ENCODE measurements at places on chromosomes 5 and 9.

DNA sequence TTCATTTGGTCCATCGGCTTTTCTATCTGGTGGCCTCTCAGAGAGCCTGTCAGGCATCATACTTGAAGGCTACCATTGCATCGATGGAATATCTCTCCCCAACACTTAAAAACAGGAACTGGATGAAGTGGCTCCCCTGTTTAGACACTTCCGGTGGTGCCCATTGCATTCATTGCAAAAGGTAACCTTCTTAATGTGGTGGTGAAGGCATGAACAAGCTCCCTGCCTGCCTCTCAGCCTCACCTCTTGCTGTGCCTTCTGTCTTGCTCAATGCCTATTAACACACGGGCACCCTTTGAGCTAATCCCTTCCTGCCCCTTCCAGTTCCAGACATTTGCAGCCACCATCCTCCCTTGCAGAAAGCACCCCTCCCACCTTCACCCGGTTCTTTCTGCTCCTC is 233.1 kb upstream of the MSX2 start:
- DNase-seq = no peak

GRCh38 chr9:111375817-111376564 is 46.0 kb upstream of the OR2K2 start:
- no peak for DNase-seq

GRCh38 chr9:72371151-72371550 is 6.1 kb upstream of the ZFAND5 start:
- no peak for DNase-seq

DNA sequence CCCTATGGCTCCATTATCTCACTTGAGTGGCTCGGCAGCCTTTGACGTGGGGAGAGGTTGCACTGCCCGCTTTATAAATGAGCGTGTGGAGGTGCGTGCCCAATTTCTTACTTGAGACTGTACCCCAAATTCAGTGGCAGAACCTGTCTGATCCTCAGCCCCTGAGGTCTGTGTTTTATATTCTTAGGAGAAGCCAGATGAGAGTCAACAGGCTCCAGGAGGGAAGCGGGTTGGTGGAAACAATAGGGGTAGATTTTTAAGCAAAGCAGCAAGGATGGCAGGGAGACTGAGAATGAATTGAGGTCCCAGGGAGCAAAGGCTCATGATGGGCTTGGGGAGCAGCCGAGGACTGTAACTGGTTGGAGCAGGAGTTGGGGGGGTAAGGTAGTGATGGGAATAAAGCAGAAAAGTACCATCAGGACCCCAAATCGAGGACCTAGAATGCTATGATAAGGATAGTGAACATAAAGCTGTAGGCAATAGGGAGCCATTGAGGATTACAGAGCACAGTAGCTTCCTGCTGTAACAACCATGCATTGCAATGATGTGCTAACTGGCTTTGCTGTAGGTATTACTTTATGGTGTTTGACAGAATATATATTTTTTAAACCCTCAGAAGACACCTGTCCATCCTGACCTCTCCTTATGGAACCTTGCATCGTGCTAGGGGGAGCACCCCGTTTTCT is 43.1 kb upstream of the DAB2IP start:
- no peak for DNase-seq

GRCh38 chr9:16484744-16485143 is 385.7 kb downstream of the BNC2 start:
- DNase-seq = no peak

DNA sequence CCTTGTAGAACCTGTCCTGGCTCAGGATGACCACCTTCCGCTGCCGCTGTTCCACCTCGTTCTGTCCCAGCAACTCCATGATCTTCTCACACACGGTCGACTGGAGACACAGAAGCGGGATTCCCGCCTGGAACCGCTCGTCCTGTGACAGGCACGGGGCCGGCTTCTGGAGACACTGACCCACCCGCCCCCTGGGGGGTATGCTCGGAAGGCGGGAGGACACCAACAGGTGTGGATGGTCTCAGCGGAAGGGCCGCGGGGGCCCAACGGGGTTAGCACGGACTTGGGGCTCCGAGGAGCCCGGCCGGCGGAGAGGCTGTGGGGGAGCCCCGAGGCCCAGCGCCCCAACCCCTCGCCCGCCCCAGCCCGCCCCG is 530 bp downstream of the UCK1 start:
- no peak for DNase-seq

DNA sequence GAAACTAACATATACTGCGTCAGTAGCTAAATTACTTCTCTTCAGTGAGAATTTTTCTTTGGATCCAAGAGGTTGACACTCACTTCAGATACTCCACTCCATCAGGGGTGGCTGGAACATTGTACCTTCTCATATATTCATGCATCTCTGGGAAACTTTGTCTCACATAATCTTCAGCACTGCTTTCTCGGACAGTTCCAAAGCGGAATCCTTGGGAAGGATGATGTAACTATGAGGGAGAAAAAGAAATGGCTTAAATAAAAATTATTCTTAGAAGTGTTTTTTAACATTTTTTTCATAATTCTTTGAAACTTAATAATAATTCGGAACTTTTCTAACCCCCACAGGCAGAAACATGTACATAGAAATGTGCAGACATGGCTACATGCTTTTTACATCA is 33.4 kb upstream of the PPP3R2 start:
- DNase-seq = no peak

GRCh38 chr9:9002826-9003583 is 1203.4 kb upstream of the DMAC1 start:
- no peak for DNase-seq

GRCh38 chr9:37936376-37936775 is 32.4 kb upstream of the SLC25A51 start:
- no peak for DNase-seq

- no peak for DNase-seq
Measured at GRCh38 chr5:99640646-99641045, 711.8 kb upstream of the CHD1 start.

DNA sequence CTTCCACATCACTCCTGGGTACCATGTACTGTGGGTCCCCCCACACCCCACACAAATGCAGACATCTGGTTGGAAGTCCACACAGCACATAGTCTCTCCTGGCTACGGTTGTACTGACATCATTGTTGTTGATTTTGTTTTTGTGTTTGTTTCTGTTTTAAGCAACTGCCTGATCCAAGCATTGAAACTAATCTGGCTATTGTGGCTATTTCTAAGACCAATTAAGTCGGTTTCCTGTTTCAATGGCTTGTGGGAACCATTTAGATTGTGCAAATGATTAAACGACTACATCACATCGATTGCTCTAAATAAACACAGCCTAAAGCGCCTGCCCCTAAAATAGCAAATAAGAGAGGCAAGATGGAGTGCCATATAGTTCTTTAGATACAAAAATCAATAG is 226.8 kb upstream of the IRX4 start:
- DNase-seq = no peak

DNA sequence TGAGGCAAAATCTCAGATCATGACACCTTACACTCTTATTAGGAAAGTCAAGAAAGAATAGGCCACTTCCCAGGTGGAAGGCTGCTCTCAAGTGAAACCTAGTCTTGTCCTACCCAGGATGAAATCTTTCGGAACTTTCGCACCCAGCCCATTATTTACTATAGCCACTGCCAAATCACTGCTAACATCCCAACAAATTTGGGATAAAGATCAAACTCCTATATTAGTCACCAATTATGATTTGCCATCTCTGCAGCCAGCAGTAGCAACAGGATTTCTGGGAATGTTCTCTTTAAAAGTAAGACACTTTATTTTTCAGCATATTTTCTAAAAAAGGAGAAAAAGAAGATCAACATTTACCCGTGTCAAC is 224.6 kb downstream of the GAS1 start:
- DNase-seq = no peak

DNA sequence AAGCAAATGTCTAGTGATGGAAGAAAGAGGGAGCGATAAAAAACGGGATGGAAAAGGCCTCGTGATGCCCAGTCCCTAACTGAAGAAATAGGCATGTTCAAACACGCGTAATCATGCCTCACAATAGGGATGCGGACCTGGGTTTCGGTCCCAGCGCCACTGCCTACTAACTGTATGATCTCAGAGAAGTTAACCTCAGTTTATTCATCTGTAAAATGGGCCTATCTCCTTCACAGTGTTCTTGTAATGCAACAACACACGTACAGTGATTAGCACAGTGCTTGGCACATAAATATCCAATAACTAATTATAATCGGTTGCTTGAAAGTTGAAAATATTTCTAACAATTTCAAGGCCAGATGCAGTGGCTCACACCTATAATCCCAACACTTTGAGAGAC is 181.8 kb downstream of the FANCC start:
- no peak for DNase-seq

GRCh38 chr5:108432024-108432423 is 50.1 kb upstream of the FBXL17 start:
- DNase-seq = no peak

GRCh38 chr5:173191561-173191960 is 43.4 kb downstream of the NKX2-5 start:
- no peak for DNase-seq

Measured in activated CD8-positive, alpha-beta memory T cell treated with anti-CD3 and anti-CD28 coated beads for 1 hour (primary cell).